ENCODE measurements at places on chromosomes 7 and 10.

GRCh38 chr10:102549549-102549948, 45.8 kb downstream of the SUFU start:
- no peak for DNase-seq

DNA sequence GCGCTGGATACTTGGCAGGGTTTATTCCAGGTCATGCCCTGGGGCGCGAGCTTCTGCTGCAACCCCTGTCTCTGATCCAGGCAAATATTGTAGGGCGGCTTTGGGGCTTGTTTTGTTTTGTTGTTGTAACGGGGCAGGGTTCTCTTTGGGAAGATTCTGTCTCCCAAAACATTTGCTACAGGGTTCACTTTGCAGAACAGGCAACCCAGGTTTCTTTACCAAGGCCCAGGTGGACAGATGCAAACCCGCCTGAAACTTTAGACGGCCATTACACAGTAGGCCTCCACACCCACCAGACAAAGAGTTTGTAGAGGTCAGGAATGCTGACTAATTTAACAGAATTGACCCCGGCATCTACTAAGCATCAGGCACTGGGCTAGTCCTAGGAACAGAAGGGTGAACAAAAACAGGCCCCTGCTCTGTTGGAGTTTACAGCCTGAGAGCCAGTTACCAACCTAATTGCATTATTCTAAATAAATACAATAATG, 567 bp upstream of the CDCA7L start:
- no peak for DNase-seq

DNA sequence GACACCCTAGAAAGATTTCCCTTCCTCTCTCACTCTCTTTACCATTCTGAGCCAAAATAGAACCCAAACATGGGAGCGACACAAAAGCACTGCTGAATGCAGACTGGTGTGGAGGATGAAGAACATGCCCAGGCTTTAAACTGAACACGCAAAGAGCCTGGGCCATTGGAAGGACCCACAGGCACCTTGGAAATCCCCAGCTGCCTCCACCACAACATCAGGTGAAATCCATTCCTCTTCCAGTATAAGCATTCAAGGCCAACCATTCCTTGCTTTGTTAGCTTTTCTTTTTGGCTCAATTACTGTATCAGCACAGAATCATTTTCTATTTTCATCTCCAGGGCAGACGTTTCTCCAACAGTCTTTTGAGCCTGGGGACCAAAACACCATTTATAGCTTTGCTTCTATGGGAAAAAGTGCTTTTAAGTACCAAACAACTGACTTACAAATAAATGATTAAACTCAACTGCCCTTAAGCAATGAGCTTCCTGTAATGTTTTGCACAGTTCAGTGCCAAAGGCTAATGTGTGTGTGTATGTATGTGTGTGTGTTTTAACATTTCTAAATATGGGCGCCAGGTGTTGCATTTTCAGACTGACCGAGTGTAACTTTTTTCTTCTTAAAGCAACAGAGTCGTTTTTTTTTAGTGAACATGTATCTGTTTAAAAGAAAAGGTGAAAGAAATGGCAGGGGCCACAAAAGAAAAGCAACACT, 16.2 kb upstream of the BLNK start:
- DNase-seq = no peak

DNA sequence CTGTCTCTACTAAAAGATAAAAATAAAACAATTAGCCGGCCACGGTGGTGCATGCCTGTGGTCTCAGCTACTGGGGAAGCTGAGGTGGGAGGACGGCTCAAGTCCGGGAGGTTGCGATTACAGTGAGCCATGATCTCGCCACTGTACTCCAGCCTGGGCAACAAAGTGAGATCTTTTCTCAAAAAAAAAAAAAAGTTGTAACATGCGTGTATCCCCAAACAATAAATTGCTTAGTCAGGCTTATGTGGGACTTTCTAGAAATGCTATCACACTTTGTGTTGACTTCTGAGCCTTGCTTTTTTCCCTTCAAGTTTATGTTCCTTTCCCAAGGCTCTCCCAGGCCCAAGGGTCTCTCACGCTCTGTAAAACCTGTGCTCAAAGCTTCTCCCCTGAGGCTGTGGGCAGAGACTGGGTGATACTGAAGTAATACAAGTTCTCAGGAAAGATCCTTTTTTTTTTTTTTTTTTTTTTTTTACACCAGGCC, 88.0 kb upstream of the TNS3 start:
- no peak for DNase-seq

DNA sequence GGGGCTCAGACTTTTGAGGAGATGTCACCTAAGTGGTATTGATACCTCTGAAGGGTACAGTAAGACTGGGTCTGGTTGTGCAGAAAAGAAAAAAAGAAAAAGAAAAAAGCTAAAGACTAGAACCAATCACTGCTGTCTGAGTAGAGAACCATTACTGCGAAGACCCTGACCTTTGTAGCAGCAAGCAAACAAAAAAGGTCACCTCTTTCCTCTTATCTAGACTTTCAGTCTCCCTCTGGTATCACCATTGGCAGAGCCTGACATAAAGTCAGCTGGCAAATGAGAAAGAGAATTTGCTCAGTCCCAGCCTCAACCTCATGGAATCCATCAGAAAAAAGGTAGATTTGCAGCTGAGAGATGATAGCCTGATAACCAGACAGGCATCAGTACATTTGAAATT, 2.6 kb upstream of the DNTT start:
- no peak for DNase-seq

DNA sequence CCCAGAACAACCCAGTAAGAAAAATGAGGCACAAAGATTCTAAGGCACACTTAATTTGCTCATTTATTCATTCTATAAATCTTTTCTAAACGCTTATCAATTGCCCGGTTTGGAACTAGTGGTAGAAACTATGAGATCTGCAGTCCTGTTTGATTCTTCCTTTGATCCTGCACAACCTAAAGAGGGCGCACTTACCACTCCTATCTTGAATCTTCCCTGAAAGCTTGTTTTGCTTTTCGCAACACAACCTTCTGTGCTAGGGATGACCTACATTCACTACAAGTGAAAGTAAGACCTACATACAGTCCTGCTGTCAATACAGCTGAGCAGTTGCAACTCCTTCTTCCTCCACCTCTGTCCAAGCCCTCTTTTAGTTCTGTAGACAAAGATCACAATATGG, 12.6 kb upstream of the ARL4A start:
- no peak for DNase-seq

DNA sequence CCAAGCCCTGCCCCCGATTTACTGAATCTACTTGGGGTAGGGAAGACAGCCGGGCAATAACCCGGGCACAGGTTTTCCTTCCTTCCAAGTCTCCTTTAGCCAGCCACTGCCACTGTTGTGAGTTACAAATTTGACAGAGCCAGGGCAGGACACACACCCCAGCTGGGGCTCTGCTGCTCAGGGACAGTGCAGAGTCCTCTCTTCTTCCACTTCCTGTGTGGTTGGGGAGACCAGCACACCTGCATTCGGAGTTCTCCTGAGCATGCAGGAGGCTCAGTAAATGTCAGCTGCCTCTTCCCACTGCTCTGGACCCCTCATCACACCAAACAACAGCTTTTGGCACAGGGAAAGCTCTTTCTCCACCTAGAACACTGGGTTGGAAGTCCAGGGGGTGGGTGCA, 21.3 kb downstream of the CHST15 start:
- no peak for DNase-seq

DNA sequence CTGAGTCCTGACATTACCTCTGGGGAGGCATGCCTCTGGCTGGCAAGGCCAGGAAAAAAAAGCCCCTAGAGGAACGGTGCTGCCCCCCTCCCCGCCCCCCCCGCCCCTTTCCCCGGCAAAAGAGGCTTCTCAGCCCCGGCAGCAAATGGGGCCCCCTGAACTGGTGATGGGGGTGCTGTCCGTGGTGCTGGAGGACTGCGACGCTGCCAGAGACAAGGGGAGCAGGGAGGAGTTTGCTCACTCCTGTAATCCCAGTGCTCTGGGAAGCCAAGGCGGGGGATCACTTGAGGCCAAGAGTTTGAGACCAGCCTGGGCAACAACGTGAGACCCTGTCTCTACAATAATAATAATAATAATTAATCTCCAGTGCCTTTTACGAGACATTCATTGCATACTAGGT, 23.7 kb downstream of the SRRM3 start:
- no peak for DNase-seq

DNA sequence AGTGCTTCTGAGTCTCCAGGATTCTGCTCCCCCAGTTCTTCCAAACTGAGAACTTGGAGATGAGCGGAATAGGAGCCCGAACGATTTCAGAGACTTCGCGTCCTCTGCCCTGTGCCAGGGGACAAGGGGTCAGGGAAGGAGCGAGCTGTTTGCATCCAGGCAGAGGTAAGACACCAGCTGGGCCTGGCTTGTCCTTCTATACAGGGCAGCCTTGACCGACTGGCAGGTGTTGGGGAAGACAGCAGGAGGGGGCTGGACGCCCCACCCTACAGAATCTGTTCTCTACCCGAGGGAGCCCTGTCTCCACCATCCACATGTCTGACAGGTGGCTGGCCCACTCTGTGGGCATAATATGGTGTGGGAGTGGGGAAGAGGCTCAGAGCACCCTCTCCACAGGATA, 7.1 kb downstream of the SPOCK2 start:
- no peak for DNase-seq

DNA sequence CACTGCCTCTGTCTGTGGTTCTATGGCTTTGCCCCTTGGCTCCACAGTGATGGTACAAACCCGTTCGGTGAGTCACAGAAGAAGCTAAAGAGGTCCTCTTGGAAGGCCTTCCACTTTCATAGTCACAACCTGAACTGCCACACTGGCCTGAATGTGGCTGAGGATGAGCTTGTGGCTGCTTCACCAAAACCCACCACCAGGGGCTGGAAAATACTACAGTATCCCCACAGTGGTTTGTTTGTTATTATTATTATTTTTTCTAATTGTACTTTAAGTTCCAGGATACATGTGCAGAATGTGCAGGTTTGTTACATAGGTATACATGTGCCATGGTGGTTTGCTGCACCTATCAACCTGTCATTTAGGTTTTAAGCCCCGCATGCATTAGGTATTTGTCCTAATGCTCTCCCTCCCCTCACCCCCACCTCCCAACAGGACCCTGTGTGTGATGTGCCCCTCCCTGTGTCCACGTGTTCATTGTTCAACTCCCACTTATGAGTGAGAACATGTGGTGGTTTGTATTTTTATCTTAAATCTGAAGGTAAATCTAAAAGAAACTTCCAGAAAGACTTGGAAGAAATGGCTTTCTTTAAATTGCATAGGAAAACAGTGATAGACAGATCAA, 160.8 kb upstream of the NPSR1 start:
- DNase-seq = peak; percentile 12

DNA sequence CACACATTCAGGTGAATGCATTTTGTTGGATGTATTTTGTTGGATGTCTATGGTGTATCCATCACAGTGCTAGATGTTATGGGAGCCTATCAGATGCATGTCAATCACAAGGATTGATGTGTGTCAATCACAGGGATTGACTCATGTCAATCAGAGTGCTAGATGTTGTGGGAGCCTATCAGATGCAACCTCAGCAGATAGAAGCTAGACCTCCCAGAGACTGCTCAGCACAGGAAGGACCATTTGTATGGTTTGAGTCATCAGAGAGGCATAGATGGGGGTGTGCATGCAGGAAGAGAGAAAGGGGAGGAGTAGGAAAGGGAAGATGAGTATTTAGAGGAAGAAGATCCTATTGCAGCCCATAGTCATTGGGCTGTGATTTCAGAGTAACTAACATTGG, 48.3 kb upstream of the PITRM1 start:
- no peak for DNase-seq

DNA sequence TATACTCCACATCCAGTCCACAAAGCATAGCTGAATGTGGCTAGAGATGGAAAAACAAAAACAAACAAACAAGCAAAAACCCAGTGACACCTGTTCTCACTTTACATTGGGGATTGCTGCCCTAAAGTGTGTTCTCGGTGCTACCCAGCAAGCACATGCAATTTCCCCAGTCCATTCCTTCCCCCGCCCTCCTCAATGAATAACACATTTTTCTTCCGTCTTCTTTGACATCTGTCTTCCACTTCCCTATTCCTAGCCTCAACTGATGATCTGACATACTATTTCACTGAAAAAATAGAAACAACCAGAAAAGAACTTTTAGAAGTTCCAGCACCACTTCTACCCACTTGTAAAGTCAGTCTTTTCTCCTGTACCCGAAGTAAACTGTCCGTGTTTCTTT, 147.1 kb downstream of the MALRD1 start:
- DNase-seq = no peak

DNA sequence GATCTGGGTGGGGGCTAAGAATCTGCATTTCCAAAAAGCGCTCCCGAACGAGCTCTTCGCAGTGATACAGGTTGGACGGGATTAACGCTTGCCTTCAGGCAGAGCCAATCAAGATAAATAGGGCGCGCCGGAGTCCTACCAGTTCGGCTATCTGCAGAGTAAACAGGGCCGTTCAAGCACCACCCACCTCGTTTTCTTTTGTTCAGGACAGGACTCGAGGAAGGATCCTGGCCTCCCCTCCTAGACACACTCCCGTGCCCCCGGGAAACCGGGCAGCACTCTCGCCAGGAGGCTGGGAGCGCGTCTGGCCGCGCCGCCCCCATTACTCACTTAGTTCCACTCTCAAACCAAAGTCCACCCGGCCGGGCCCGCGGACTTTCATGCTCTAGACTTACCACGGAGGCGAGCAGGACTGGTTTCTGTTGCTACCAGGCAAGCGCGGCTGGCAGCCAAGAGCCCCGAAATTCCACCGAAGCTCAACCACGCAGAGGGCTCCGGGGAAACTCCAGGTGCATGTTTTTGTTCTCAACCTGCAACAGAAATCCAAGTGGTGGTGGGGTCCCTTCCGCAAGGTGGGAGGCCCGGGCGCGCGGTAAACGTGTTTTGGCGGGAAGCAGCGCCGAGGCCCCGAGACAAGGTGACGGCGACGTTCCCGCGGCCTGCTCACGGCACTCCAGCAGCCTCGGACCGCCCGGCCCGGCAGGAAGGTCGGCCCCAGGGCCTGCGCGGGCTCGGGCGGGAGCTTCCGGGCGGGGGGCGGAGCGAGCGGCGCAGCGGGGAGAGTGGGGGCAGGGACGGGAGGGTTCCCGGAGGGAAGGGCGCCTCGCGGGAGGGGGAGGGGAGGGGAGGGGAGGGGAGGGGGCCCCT, 12.7 kb downstream of the HNRNPF start:
- DNase-seq = peak; percentile 65

- no peak for DNase-seq
Measured at GRCh38 chr7:50262916-50263690, 41.4 kb upstream of the IKZF1 start.

- DNase-seq = no peak
Measured at GRCh38 chr10:65348637-65349036, 1577.2 kb upstream of the LRRTM3 start.

DNA sequence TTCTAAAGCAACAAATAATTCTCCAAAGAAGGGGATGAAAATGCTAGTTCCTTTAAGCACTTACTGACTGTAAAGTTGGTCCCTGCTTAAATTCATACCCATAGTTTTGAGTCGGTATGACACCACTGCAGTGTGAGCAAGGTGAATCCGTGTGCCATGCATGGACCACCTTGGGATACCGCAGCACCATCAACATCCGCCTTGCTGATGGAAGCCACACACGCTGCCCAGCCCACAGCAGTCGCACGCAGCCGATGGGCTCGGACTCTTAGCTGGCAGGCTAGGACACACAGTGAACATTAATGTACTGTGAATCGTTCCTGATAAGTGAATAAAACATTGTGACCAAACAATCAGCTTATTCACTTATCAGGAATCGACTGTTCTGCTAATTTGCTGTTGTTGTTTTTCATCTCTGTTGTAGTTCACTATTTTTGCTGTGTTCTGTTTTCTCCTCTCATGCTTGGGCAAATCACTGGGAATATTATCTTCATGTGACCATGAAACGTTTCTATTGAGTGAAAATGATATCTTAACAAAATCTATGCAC, 275.5 kb downstream of the USP6NL start:
- no peak for DNase-seq
